ENCODE measurements at places on chromosomes 2 and 18.

DNA sequence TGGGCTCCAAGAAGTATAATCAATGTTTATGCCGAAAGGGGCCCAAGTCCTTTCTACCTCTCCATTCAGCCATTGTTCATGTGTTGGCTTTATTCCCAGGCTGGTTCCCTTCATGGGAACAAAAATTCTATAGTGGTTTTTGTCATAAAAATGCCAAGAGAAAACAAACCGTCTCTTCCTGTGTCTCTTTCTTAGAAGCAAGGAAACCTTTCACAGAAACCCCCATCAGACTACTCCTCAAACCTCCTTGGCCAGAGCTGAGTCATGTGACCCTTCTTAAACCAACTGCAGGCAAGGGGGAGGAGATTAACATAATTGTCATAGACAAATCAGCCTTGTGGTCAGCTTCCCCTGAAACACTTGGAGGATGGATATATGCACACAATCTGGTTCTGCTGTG, 75.1 kb upstream of the TANK start:
- no peak for DNase-seq

- no peak for DNase-seq
Measured at GRCh38 chr18:74803117-74803516, 205.4 kb downstream of the ZNF407 start.

- DNase-seq, result peak; percentile 83
Measured at GRCh38 chr2:144370937-144371584, 148.9 kb downstream of the ZEB2 start.

DNA sequence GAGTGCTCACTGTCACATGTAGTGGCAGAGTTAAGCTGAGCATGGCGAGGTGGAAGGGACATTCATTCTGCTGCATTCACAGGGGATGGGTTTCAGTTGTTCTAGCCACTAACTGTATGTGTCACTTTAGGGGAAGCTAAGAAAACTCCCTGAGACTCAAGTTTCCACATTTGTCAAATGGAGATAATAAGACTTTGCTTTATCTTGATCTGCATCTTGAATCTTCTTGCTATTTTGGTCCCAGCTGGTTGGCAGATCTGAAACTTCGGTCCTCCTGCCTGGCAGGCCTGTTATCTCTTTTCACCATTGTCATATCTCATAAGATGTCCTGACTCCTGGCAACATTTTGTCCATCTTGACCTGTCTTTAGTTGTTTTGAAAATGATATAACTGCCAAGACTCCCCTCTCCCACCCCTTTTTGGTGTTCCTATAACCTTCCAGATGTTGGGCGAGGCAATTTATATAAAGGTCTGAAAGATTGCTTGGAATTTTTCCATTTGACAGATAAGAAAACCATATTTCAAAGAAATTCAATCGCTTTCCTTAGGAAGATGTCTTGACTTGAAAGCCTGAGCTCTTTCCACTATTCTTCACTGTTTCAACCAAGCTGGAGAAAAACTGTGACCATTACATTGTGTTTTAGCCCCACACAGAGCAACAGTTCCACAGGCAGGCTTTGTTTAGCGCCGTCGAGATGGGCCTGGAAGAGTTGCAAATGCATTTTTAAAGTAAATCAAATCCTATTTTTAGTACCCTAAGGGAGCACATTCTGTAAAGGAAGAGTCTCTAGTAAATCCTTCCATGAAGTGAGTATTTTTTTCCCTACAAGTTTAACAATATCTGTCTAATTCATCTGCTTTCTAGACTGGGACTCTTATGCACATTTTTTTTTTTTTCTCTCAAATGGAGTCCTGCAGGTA, 33.4 kb downstream of the MYCN start:
- DNase-seq, result no peak

- DNase-seq, result no peak
Measured at GRCh38 chr2:217611056-217611455, 391.7 kb downstream of the TNS1 start.

GRCh38 chr2:158616480-158617000, 159.8 kb downstream of the PKP4 start:
- DNase-seq, result no peak

GRCh38 chr2:85822766-85823165, 66.0 kb downstream of the ST3GAL5 start:
- no peak for DNase-seq

- no peak for DNase-seq
Measured at GRCh38 chr2:58157754-58158153, 83.4 kb downstream of the FANCL start.

DNA sequence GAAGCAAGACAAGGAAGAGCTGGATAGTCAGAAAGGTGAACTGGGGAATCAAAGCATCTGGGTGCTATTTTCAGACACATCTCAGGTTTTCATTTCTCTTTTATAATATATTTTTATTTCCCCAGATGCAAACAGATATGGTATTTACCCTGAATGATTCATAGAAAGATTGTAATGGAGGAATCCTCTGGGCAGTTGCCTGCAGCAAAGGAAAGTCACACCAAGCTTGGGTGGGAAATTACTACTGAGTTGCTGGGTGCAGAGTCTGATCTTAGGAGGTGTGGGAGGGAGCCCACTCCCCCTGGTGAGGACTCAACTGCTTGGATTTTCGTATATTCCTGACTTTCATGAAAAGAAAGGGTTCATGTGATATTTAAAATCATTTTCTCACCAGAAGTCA, 2.1 kb downstream of the EFR3B start:
- no peak for DNase-seq

All from iris pigment epithelial cell (primary cell).